ENCODE measurements at places on chromosomes 6 and 20.

DNA sequence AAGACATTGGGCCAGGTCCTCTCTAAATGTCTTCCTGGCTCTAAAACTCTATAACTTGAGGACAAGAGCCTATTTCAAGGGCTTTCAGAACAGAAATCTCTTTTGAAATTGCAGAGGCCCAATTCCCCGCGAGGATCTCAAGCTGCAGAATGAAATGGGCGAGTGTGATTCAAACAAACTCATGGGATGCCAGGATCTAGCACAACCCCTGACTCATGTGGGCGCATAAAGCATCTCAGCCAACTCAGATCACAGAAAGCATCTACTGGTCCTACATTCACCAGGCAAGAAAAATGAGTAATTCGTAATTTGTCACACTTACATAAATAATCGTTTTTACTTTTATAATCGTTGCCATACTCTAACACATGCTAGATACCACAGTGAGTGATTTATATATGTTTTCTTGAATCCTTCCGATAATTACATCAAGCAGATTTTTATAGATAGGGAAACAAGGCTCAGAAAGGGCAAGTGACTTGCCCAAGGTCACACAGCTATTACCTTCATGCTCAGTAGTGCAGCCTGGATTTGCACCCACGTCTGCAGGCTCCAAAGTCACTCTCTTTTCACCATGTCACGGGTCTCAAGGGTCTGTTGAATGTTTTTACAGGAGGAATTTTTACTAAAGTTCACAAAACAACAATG is 26.2 kb downstream of the FOXF2 start:
- DNase-seq = no peak

DNA sequence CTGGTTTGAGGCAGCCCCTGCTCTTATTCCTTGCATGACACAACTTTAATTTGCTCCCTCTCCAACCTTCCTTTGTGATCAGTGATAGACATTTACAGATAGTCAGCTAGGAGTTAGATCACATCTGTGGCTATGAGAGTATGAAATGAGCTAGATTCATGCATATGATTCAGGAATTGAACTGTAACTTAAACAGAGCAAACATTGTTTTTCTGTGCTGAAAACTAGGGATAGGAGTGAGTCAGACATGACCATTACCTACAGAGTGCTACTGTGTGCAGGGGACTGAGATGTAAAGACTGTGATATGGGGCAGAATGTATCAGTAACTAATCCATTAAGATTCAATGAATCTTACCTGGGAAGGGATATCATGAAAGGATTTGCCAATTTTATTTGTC is 279.4 kb upstream of the SPTLC3 start:
- no peak for DNase-seq

- DNase-seq = no peak
Observed at GRCh38 chr6:46014046-46014445, 1.6 kb downstream of the CLIC5 start.

- no peak for DNase-seq
Observed at GRCh38 chr6:2454180-2454579, 208.8 kb upstream of the GMDS start.

DNA sequence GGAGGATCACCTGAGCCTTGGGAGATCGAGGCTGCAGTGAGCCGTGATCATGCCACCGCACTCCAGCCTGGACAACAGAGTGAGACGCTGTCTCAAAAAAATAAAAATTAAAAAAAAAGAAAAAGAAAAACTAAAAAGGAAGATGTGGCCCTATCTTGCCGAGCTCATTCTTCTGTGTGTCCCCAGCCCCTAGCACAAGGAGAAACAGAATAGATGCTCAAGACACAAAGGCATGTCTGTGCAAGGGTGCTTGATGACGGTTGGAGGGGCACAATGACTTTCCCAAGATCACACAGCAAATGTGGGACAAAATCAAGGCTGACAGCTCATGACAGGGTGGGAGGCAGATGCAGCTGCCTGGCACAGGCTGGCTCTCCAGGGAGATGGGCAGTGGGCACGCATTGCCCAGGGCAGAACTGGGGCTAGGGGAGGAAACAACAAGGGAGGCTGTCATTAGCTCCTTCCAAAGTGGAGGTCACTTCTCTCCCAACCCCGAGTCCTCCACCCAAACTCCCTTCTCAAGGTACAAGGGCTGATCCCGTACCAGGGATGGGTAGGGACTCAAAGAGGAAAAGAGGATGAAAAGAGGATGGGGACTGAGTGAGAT is 775 bp upstream of the NRSN2 start:
- no peak for DNase-seq

DNA sequence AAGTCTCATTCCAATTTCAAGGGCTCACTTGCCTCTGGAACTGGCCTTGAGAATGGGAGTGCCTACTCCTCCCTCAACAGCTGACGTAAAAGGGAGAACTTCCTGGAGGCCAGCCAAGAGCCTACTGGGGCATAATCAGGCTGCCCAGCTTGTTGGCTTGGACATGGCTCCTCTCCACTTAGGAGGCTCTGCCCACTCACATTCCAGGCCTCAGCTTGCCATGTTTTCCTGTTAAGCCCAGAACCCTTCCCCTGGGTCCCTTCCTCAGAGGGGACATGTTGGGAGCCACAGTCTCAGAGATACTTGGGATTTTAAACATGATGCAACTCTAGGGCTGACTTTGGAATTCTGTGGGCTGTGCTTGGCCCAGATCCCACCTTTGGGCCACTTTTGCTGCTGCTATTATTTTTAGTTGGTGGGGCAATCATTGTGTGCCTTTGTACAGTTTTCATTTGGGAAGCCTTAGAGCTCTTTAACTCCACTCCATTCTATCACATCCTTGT is 31.5 kb upstream of the ADTRP start:
- DNase-seq = no peak

- DNase-seq = no peak
Observed at GRCh38 chr20:32481311-32482142, 103.6 kb downstream of the NOL4L start.

GRCh38 chr20:23106271-23106851 is 20.2 kb upstream of the CD93 start:
- DNase-seq = peak; percentile 47
